ENCODE measurements at places on chromosomes 12 and 14.

GRCh38 chr12:123049398-123050240, 69.1 kb downstream of the ARL6IP4 start:
- no peak for DNase-seq

DNA sequence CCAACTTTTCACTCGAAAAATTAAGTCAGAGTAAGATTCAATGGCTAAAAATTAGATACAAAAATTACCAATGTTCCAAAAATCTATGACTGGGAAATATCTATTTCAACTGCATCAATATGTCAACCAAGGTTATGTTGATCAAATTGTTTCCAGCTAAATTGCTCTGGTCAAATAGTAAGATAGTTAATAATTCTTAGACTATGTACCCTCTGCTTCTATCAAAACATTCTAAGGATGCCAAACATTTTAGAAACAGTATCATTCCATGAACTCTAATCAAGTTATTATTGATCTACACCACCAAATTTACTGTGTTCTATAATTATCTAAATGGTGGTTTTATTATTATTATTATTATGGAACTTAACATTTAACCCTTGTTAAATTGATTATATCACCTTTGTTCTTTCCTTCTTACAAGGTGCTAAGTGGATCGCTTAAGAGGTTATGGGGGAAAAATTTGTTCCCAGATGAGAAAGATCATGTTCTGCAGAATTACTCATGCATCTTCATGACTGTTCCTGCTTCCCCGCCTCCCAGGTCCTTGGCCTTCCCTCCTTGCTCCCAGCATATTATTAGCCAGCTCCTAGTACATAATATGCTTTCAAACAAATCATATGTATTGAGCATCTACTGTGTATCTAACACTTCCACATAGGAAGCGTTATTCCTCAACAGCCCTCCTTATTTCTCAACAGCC, 240.5 kb upstream of the KRR1 start:
- DNase-seq = no peak

GRCh38 chr12:68559246-68559645, 51.5 kb upstream of the RAP1B start:
- no peak for DNase-seq

DNA sequence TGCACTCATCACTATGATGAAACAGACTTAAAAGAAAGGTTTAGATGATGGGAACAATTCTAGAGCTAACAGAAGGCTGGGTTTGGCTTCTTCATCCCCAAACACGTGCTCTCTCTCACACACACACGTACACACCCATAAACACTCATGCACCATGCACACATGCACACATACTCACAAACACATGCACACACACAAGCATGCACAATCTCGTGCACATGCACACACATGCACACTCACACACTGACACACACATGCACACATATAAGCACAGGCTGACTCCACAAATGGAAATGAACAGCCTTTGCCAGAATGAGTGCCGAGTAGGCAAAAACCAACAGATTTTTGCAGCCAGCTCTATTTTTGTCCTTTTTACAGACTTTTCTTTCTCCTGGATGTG, 1571.6 kb downstream of the AACS start:
- no peak for DNase-seq

DNA sequence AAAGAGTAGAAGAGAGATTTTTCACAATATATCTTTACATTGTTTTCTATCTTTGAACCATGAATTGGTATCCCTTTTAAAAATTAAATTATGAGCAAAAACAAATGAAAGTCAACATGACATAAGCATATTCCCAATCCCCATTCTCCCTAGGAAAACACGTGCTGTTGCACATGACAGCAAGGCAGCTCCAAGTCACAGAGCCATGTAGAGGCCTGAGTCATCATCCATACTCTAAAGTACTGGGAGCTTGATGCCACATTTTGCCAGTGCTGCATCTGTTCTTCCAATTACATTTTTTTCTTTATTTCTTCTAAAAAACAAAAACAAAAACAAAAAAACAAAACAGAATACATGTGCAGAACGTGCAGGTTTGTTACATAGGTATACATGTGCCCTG, 115.2 kb downstream of the ITPR2 start:
- DNase-seq = no peak

GRCh38 chr12:69163681-69164362, 75.5 kb upstream of the CPSF6 start:
- no peak for DNase-seq

DNA sequence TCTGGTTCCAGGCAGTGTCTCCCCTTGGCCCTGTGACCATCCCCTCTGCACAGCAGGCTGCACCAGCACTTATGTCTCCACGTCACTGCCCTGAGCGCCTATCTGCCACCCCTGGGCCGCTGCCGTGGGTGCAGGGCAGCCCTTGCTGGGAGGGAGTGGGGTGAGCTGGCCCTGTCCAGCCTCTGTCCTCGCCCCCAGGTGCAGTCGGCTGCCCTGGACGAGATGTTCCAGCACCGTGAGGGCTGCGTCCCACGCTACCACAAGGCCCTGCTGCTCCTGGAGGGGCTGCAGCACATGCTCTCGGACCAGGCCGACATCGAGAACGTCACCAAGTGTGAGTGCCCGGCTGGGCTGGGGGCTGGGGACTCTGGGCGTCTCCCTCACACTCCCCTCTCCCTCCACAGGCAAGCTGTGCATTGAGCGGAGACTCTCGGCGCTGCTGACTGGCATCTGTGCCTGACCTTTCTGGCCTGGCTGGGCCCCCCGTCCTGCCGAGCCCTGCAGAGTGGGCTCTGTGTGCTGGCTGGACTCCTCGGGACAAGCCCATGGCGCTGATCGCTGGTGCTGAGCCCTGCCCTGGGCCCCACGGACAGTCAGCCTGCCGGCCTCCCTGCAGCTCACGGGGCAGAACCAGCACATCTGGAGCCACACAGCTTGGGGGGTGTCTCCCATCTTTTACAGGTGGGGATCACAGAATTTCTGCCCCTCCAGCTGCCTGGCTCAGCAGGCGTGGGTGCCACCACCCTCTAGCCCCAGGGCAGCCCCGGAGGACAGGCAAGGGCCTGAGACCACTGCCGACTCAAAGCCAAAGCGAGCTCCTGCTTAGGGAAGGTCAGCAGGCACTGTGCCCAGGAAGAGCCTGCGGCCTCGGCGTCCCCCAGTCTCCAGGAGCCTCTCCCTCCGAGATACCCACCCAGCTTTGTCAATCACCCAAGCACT, 7.9 kb upstream of the PUS1 start:
- no peak for DNase-seq

DNA sequence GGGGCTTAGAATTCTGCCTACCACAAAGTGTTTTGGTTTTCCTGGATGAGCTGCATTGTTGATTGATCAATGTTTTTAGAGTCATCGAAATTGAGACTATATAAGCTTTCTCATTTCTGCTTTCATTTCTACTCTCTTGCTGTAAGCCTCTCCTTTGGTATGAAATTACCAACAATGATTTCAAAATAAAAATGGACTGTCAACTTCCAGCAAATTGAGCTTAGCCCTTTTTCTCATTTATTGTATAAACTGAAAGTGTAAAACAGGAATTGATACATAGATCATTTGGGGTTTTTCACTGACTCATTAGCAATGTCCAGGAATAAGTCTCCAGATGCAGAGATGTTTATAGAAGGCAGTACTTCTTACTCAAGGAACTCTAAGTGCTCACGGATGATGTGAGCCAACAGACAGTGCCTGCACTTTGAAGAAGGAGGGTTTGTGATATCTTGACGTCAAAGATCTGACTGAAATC, 20.0 kb upstream of the PCNX1 start:
- DNase-seq = no peak
